Non-pigmented ciliary epithelial cell (primary cell): ENCODE measurements at places on chromosomes 1 and 21.

- no peak for DNase-seq
Measured at GRCh38 chr1:37038227-37039093, 4.1 kb upstream of the GRIK3 start.

- no peak for DNase-seq
Measured at GRCh38 chr1:58166417-58166816, 380.1 kb downstream of the OMA1 start.

DNA sequence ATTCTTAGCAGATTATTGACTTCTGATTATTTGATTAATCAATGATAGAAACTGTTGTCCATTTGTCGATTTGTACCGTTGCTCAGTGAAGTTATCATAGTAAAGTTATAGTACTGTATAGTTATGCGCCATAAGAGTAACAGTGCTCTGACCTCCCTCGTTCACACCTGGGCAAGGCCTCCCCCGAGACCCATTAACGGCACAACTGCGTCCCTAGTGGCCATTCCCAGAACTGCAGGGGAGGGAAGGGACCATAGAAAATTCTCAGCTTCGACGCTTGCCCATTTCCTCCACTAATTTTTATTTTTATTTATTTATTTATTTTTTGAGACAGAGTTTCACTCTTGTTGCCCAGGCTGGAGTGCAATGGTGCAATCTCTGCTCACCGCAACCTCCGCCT, 334.4 kb downstream of the DSCAM start:
- DNase-seq: no peak

DNA sequence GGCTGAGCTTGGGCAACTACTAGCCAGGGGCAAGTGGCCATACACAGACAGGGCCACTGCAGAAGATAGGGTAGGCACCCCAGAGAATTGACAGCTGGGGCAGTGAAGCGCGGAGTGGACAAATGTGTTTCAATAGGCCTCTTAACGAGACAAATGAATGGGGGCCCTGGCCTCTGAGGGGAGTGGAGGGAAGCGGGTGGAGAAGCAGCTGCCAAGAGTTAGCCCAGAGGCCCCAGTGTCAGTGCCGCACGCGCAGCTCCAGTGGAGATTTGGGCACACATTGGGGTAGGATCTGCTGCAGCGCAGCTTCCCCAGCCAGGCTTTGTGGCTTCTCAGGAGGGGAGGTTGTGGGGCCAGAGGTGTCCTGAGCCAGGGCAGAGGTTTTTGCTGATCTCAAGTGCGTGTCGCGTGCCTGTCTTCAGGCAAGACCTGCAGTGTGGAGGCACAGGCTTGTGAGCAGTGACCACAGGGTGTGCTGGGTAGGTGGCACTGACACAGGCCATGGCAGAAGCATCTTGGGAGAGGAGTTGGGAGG, 16.9 kb downstream of the PTPRF start:
- no peak for DNase-seq

- DNase-seq: no peak
Measured at GRCh38 chr1:67760030-67760821, 73.0 kb downstream of the GNG12 start.

DNA sequence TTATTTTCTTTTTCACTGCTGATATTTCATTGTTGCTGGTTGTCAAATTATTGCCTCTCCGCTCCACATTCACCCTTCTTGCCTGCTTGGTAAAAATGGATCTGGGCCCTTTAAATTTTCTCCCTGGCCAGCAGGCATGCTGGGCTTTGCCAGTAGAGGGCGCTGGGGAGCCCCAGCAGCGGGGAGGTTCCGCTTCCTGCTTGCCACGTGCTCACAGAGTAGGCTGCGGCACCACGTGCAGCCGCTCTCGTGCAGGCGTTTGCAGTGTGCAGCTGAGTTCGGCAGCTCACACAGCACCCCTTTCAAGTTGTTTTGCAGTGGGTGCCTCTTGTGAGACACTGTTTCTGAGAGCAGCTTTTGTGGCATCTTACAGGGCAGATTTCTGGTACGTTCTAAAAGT, at the start of gene ACTL8:
Gene ACTL8, plus strand, starts transcription at position 214 of the 400 bp plus-strand sequence. CDS start 67,676 bp downstream, outside the sequence.
- no peak for DNase-seq

DNA sequence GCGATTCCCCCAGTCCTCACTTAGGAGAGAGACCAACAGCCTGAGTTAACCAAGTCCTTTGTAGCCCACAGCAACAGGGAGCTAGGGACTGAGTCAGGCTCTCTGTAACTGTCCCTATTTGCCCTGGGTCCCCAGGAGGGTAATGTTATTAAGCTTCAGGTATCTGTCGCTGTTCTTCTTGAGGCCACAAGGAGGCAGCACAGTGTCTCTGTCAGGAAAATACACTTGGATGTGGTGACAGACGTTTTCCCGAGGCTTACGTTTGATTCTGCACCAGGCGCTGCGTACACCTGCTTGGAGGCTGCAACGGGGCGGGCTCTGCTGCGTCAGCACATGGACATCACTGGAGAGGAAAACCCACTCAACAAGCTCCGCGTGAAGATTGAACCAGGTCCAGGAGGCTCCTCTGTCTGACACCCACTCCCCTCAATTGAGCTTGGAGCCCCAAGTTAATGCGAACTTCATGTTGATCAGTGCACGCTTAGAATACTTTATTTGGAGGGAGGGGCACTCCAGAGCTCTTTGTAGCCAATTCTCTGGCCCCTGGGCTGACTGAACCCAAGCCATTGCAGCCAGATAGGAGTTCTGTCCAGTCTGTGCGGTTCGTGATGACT, 10.7 kb upstream of the ELF3 start:
- DNase-seq: no peak

DNA sequence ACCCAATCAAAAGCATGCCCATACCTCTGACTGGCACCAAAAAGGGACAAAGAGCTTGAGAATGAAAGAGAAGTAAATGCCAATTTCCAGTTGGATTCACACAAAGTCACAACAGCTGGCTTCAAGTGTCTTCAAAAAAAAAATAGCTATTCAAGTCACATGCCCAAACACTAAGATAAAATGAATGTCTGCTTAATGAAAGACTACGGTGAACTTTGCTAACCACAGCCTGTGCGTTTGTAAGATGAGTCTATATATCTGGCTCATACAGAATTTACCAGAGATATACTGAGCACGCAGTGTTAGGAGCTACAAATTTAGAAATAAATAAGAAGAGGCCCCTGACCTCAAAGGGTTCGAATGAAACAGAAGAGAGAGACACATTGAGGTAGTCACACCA, 73.2 kb downstream of the DAB1 start:
- no peak for DNase-seq

DNA sequence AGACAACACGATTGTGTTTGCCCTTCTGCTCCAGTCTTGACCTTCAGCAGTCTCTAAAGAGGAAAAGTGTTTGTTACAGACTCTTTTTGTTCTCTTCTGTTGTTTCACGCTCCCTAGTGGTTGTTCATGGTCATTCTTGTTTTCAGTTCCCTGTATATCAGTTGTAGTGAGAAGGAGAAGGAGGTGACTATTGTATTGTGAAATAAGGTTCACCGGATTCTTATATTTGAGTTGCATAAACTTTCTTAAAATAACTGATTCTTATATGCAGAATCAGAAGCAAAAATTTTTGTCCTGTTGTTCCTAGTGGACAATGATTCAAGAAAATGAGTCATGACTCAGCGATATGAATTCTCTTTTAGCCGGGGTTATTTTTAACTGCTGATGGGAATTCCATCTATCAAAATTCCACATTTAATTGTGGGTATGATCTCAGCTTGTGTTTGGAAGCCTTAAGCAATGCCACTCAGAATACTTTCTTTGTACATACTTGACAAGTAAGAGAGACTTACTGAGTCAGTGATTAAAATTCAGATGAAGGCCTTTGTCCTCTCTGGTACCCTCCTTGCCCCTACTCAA, 152.2 kb downstream of the CLEC20A start:
- peak; percentile 82 for DNase-seq

DNA sequence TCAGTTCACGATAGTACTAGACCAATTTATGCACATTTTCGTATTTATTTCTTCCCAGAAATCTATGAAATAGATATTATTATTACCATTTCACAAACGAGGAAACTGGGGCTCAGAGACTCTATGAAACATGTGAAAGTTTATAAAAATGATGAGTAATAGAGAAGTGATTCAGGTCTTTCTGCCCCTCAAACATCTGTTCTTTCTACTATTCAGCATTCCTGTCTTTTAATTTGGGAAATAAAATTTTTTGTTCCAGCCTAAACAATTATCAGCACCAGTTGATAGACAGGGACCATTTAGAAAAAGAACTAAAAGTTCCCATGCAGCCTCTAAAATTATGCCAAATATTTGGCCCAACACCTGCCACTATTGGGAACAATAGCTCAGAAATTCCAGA, 585.1 kb downstream of the PTPRC start:
- no peak for DNase-seq

GRCh38 chr1:1304331-1305299, 3.1 kb downstream of the ACAP3 start:
- DNase-seq: peak; percentile 27

DNA sequence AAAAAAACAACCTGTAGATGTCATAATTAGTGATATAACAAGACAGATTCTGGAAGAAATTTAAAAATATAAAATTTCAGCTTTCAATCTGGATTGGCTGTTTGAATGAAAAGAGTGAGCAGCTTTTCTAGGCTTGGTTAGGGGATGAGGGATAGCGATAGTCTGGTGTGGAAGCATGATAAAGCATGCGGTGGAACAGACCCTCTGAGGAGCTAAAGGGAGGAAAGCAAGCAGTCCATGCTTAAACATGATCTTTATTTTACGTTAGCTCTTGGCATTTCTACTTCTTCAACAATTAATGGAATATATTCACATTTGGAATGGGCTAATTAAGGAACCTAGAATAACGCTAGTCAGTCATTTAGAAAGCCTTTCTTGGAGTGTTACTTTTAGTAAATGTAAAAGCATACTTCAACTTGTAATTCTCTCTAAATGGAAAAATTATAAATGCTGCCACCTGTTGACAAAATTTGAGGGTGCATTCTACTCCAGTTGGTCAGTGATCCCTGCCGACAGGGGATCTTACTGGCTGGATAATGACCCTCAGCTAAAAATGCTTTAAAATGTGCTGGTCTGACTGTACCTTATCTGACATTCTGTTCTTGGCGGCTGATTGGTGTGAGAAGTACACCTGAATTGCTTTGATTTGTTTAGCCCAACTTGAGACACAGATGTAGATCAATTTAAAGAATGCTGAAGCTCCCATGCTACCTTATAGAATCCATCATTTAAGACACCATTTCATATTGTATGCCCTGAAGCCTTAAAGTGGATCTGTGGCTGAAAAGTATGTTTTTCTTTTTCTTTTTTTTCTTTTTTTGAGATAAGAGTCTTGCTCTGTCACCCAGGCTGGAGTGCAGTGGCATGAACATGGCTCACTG, 61.2 kb downstream of the AK4 start:
- peak; percentile 15 for DNase-seq

GRCh38 chr1:234260578-234260977, 112.7 kb upstream of the COA6 start:
- no peak for DNase-seq

DNA sequence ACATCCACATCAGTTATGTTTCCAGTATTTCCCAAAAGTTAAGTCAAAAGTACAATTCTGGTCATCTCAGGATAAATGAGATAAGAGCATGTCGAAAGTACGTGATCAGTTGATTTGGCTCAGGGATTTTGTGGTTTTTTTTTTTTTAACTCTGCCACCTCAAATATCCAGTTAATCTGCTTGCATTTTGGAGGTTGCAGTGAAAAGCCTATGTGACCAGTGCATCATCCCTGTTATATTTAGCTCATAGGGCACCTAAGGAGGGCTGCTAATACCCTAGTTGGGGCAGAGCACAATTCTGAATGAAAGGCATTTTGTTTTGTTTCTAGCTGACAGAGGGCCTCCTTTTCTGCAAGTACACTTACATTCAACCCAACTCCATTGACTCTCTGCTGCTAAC, 31.7 kb upstream of the RGS16 start:
- no peak for DNase-seq

GRCh38 chr1:42737257-42737656, 2.8 kb downstream of the CLDN19 start:
- DNase-seq: no peak

DNA sequence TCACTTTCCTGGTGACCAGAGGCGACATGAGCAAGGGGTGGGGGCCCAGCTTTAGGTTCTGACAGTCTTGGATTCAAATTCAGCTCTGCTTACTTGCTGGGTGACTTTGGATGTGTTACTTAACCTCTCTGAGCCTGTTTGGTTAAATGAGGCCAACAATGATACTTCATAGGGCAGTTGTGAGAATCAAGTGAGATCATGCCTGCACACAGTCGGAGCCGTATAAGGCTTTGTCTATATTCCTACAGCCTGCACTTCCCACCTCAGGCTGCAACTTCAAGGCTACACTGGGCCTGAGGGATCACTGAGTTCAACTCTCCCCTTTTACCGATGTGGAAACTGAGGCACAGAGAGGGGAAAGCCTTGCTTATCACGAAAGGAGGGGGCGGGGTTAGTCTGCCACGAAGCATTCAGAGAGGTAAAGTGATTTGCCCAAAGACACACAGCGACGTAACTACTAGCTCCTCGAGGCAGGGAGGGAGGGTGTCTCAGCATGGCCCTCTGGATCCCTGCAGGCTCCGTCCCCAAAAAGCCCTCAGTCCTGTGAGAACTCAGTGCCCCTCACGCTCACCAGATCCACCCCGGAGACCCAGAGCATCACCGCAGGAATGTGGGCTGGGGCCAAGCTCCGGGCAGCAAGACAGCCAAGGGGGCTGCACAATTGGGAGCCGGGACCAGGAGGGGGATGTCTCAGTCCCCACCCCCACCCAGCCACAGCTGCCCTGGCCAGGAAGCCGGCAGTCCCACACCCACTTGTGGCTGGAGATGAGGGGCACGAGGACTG, 25.0 kb downstream of the SDC3 start:
- DNase-seq: no peak

DNA sequence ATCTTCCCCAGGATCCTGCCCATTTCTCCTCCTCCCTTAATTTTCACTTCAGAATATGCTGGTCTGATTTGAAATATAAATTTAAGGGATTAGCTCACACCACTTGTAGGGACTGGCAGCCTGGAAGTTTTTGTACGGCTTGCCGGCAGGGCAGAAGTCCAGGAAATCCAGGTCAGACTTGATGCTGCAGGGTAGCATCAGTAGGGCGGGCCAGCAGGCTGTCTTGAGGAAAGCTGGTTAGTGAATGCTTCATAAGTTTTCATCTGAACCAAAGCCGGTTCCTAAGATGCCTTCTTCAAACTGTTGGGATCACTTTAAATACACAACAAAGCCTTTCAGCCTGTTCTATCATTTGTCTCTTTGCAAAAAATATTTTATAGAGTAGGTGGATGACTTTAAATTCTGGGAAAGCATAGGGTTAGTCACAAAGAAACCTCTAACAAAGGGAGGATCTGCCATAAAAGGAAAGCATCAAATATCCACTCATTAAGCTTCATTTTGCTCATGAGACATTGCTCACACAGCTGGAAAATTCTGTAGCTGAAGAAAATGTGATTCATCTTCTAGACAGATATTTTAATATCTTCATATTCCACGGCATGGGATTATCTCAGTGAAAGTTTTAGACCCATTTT, 90.7 kb upstream of the GFI1 start:
- no peak for DNase-seq
